CMK (cell line): ENCODE measurements at places on chromosomes 12 and 14.
A peak's percentile ranks its signal among the peaks of the same experiment; 100 is the strongest.

- DNase-seq, result no peak
These were observed at the start of gene RHOF for GRCh38 chr12:121793440-121793837. RHOF (minus strand) TSS chr12:121793688; CDS start chr12:121793633, 55 bp downstream.

GRCh38 chr12:49930515-49931288 lies 19.8 kb upstream of the AQP2 start:
- DNase-seq, result no peak

GRCh38 chr14:61695695-61696527 lies 598 bp downstream of the HIF1A start:
- DNase-seq, result peak; percentile 35

DNA sequence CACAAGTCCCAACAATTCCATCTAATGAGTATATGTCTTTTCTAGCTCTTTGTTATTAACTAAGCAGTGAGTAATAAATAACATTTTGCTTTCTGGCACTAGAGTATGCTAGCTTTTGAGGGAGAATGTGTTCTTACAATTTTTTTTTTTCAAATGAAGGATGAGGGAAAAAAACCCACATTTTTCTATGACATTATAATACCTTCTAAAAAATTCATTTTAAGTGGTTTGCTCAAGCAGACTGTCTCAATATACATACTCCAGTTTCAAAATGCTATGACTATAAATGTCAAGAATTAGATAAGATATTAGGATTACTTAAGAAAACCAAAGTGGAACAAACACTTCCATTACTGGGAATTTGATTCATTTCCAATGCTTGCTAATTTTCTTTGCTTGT lies 394.6 kb downstream of the C12orf75 start:
- DNase-seq, result no peak

- DNase-seq, result no peak
These were observed 177.9 kb downstream of the PHLDA1 start for GRCh38 chr12:75853626-75854025.

DNA sequence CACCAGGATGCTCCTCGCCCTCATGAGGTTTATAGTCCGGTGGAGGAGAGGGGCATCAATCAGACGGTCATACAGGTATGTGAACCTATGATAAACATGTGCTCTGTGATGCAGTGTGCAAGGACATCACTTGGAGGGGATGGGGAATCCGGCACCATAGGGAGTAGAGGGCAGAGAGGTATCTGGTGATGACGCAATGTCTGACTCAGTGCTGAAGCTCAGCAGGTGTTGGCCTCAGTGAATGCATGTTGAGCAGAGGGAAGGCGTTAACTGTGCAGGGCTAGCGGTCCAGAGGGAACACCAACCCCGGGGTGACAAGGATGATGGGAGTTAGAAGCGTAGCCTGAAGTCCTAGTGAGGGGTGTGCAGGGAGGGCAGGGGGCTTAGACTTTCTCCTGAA lies 200.9 kb downstream of the TMEM132C start:
- DNase-seq, result no peak

- no peak for DNase-seq
These were observed 23.1 kb upstream of the DCP1B start for GRCh38 chr12:2027351-2027750.

- DNase-seq, result no peak
These were observed 44.4 kb upstream of the PLEKHA5 start for GRCh38 chr12:19085090-19085489.

- DNase-seq, result no peak
These were observed 13.9 kb upstream of the CACNA2D4 start for GRCh38 chr12:1932264-1932777.

GRCh38 chr12:7433276-7433822 lies 10.6 kb downstream of the CD163L1 start:
- DNase-seq, result no peak

DNA sequence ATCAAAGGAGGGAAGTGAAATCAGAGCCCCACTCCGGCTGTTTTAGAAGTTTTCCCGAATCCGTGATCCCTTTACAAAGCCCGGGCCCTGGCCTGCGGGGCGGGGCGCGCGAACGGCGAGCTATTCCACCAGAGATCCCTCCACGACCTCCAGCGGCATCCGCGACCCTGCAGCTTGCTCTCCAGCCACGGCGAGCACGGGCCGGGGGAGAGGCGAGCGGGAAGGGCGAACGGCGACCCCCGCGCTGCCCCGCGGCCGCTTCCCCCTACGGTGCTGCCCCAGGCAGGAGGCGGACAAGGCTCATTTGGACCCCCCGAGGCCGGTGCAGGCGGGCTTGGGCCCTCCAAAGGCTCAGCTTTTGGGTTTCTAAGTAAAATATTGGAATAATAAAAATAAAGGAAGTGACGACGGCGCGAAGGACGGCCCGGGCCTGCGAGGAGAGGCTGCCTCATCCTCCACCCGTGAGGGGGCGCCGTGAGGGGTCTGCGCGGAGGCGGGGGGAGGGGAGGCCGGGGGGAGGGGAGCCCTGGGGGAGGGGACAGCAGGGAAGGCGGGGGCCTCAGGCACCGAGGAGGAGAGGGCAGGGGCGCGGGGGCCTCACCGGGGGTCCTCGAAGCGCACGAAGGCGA lies 613 bp downstream of the SRSF9 start:
- DNase-seq, result peak; percentile 24

- DNase-seq, result no peak
These were observed 7.3 kb downstream of the GPR68 start for GRCh38 chr14:91237219-91237618.

DNA sequence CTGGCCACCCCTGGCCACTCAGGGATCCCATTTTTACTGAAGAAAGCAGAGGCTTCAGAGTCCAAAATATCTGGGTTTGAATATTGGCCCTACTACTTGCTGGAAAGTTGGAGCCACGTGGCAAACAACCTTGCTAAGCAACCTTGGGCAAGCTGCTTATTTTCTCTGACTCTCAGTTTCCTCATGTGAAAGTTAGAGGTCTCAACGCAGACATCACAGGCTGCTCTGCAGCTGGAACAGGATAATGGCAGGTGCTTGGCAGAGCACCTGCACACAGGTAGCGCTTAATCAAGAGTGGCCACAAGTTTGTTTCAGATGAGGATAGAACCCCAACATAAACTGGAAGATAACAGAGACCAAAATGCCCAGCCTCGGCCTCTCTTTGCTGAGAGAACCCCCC lies 28.1 kb upstream of the CCND2 start:
- no peak for DNase-seq

GRCh38 chr14:69291891-69292561 lies 32.1 kb downstream of the GALNT16 start:
- DNase-seq, result no peak

- DNase-seq, result no peak
These were observed 494 bp downstream of the GCH1 start for GRCh38 chr14:54902143-54902520.

GRCh38 chr12:27191531-27191930 lies 52.6 kb upstream of the STK38L start:
- no peak for DNase-seq

DNA sequence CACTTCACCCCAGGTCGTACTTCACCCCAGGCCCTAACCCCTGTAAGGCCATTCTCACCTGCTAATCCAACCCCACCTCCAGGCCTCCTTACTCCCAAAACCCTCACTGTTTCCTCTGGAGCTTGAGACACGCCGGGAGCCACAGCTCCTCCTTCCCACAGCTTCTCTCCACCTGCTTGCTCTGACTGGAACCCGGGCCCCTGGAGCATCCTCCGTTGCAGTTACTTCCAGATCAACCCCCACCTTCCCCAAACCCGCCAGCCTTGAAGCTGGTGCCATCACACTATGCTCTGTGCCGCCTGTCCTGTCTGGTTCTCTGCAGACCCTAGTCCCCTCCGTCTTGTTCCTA lies 34.6 kb upstream of the PPP2R5C start:
- no peak for DNase-seq

- DNase-seq, result no peak
These were observed 56.9 kb downstream of the MAP4K5 start for GRCh38 chr14:50475460-50475859.

DNA sequence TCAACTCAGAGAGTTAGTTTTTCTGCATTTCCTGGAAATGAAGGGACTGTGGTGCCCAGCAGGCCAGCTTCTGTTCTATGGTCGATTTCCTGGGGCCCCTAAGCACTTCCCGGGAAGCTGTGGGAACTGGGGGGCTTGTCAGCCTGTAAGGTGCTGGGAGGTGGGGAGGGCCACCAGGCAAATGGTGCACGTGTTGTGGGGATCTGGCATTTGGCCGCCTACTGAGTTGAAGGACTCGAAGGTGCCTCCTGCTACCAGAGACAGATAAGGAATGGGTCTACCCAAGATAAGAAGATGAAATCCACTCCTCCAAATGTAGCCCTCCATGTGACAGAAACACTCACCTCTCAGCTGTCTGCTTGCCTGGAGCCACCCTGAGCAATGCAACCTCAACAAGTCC lies 341.7 kb downstream of the DPF3 start:
- DNase-seq, result no peak
